ENCODE measurements at places on chromosomes 4 and X. TPM values are rescaled to one million over a fixed set of nuclear protein-coding genes. Genes with fewer than 3 reads are reported as not detected.
A peak's percentile ranks its signal among the peaks of the same experiment; 100 is the strongest.

GRCh38 chrX:50905334-50905733 is 5.2 kb upstream of the BMP15 start:
- DNase-seq = no peak

Gene MGARP
- 4.4 TPM for total RNA-seq

GRCh38 chr4:1765409-1766072 is 27.6 kb upstream of the FGFR3 start:
- no peak for DNase-seq

DNA sequence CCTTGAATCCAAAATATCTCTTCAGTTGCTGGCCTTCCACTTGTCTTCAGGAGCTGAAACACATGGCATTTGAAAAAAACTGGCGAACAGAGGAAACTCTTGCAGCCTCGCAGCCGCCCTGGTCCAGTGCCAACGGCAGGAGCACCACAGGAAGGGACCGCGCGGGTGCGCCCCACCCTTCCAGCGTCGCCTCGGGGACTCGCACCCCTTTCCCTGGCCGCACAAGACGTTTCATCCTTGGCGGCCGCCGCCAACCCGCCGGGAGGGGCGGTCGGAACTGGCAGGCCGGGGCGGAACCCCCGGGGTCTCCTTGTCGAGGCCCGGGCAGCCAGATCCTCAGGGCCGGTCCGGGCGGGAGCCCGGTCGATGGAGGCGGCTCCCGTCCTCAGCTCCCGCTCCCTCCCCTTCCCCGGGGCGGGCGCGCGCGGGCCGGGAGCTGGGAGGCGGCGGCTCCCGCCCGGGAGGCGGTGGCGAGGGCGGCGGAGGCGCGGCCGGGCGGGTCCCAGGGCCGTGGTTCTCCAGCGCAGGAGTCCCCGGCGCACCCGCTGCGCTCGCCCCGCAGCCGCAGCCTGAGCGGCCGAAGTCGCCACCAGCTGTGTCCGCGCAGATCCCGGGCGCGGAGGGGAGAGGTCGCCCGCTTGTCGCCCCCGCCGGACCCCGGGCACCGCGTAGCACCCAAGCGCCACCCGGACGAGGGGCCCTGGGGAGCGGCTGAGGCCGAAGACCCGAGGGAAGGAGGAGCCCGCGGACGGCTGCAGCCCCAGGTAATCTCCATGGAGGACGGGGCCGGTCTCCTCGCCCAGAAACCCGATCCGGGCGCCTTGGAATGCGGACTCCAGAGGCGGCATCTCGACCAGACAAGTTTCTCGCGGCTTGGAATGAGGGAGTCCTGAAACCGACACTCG is 886 bp upstream of the NDST3 start:
- peak; percentile 89 for DNase-seq

GRCh38 chr4:89303814-89304388 is 3.7 kb downstream of the GPRIN3 start:
- DNase-seq = no peak

Gene ANK2
- 68.4 TPM for total RNA-seq

DNA sequence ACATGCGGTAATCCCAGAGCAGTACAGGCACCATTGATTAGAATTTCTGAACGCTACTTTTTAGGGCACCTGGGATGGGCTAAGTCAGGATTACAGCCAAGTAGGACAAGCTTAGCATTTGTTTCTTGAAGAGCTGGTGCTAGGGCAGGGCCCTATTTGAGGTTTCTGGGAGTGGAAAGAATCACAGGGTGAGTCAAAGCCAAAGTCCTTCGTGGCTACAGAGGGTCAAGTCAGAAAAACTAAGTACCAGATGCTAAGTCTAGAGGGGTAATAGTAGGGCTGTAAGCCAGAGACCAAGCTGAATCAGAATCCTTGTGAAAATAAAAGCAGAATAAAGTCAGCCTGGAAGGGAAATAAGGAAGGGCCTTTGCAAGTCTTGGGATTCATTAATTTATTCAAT is 448.6 kb downstream of the ZIC3 start:
- no peak for DNase-seq

DNA sequence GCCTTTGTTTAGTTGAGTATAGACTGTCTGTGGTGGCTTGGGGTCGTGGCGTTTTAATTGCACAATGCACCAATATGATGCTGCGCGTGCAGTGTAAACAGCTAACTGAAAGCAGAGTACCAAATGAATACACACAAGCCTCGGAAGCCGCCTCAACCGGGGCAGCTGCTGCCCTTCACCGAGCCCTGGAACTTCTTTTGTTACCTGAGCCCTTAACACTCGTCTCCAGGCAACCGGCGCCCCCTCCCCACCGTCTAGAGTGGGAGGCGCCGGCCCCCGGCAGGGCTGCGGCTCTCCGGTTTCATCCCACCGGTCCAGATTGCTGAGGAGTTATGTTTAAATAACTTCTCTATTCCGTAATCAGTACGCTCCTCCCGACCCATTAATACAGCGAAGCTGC is 173.2 kb upstream of the TBL1X start:
- DNase-seq = no peak

Gene GPC3
- not detected for total RNA-seq

- peak; percentile 77 for DNase-seq
Observed at GRCh38 chr4:128241425-128241913, 46.1 kb downstream of the PGRMC2 start.

DNA sequence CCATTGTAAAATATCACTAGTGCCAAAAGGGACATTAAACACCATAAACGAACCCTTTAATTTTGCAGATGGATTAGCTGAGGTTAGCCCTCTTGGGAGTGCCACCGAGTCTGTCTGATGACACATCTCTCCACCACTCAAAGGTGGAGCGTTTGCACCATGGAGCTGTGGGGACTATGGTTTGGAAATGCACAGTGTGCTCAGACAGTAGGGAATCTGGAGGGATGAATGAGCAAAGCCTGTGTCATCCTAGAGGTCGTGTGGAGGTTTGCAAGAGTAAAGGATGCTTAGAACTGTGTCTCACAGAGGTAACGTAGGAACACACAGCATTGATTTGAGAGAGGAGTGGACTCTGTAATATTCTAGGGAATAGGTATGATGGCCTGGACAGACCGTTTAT is 93.7 kb downstream of the CLNK start:
- DNase-seq = peak; percentile 66

Gene GRPR
- not detected for total RNA-seq

DNA sequence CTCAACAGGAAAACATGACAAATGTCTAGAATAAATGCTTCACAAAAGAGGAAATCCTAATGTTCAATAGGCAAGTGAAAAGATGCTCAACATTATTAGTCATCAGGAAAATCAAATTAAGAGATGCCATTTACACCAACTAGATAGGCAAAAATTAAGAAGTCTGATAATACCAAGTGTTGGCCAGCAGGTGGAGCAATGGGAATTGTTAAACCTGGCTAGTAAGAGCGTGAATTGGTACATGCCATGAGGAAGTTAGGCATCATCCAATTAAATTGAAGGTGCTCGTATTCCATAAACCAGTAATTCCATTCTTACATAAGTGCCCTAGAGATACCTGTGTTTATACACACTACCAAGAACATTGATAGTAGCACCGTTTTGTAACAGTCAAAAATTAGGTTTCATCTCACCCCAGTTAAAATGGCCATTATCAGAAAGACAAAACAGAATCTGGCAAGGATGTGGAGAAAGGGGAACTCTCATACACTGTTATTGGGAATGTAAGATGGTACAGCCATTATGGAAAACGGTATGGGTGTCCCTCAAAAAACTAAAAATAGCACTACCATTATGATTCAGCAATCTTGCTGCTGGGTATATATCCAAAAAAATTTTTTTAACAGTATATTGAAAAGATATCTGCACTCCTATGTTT is 14.0 kb upstream of the ZCCHC18 start:
- DNase-seq = no peak

Gene GLRA3
- total RNA-seq = not detected

Gene GAGE12J
- total RNA-seq = not detected

Gene TFE3
- total RNA-seq = 46.7 TPM

DNA sequence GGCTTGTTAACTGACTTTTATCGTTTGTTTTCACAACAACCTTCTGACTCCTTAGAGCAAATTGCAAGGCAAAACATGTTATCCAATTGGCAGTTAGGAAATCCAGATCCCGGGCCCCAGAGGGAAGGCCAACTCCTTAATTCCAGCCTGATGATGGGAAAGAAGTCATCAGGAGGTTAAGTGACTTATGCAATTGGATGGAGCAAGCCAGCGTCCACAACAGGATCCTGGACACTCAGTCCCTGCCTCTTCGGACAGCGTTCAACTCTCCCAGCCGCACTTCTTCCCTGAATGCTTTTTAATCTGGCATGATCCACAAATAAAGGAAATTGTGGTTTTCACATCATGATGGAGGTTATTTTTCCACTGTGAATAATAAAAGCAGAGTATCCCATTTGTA is 310.1 kb downstream of the RAB28 start:
- DNase-seq = no peak

GRCh38 chr4:165524532-165525190 is 145.9 kb downstream of the CPE start:
- DNase-seq = no peak

DNA sequence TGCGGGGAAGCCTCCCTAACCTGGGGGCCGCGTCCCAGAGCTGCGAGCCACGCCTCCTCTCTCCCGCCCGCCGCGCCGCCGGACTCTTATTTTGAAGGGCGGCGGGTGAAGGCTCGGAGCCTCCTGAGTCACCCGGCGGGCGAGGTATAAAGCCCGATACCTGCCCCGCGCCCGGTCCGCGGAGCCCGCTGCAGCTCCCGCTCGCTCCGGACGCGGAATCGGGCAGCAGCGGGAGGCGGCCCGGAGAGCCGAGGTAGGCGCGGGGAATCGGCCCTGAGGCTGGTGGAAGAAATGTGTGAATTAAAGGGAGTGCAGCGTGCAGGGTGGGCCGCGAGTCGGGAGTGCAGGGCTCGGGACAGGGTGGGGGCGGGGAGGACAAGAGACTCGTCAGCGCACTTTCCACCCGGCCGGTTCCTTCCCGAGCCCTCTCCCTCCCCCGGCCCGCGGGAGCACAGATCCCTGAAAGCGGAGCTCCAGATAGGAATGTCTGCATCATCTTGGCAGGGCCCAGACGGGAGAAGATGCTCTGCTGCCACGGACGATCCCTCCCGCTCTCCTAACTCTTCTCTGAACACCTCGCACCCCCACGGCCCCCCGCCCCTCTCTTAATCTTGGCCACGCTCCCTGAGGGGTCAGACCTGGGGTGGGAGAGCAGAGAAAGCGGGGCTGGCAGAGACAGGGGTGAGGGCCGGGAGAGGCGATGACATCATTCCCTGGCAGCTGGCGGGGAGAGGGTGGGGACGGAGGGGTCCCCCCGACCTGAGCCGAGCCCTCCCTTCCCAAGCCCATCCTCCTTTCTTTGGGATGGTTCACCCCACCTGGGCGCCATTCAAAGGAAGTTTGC is 177.9 kb downstream of the CBR4 start:
- DNase-seq = peak; percentile 94

DNA sequence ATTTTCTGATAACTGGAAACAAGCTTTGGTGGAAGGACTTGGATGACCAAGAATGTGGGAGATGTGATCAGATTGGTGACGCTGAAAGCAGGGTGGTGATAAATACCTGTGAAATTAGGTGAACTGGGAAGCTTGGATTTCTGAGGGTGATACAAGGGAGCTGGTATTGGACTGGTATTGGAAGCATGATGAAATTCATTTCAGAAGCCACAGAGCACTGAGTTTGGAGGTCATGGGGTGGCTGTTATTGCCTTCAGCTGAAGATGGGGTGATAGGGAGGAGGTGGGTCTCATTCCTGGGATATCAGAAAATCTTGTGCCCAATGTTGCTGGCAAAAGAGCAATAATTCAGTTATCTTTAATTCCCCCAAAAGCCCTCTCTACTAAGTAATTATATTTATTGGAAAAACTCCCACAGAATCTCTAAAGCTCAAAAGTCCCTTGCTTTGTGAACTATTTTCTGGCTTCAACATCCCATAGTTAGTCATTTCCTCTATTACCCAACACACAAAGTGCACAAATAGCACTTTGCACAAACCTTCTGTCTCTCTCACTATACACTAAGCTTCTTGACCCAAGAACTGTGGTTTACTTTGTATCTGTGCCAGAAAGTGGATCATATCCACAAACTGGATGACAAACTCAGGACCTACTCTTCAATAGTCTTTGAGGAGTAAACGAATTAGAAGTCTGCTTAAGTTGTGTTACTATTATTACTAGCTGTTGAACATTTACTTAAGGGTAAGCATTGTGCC is 23.1 kb upstream of the CAMK2D start:
- peak; percentile 73 for DNase-seq

- DNase-seq = no peak
Observed at GRCh38 chr4:163565226-163566135, 71.0 kb downstream of the TMA16 start.

GRCh38 chrX:45888518-45888917 is 656.7 kb downstream of the ZNF674 start:
- DNase-seq = no peak

- no peak for DNase-seq
Observed at GRCh38 chrX:15437724-15438123, 53.5 kb upstream of the VEGFD start.

DNA sequence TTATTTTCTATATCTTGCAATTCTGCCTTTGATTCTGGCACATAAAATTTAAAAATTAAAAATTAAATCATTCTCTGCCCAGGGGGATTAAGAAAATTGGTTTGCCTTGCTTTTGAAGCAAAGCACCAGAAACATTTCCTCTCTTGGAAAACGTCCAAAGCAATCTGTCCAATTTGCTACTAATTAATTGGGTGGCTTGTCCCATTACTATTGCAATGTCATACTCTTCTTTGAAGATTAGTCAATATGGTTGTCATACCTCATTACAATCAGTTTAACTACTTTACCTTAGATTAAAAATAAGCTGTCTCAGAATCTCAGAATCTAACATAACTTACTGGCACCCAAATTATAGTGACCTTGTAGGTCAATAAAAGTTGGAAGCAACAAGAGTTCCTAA is 208.8 kb downstream of the TMA16 start:
- no peak for DNase-seq

DNA sequence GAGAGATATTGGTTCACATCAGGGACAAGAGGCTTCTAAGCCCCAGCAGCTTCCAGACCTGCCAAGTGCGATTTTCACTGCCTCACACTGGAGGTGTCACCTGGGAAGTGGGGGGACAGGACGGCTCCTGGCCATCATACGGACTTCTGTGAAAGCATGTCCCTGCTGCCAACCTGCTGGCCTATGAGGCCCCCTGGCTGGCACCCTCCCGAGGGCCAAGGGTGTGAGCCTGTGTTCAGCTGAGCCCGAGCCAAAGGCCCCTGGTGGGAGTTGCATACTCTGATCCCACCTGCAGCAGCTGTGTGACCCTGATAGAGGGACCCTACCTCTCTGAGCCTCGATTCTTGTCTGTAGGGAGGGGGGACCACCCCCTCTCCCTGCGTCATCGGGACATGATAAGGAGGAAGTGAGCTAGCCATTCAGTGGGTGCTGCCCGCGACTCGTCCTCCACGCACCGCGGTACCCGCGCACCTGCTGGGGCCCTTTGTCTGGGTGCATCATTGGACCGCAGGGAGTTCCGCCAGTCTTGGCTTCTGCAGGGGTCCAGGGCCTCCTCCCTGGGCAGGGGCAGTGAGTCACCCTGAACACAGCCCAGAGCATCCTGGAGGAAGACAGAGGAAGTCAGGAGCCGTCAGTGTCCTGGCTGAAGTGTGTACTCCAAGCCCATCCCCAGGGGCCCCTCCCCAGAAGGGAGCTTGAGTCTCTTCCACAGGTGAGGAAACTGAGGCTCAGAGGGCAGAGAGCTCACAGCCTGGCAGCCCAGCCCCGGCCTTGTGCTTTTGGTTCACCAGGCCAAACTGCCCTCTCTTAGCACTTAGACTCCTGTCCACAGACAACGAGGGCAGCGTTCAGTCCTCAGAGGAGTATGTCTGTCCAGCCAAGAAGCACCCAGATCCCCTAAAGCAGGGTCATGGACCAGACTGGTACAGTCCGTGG is 24.1 kb downstream of the C4orf50 start:
- DNase-seq = no peak
